ENCODE measurements at places on chromosomes 5 and 9.

DNA sequence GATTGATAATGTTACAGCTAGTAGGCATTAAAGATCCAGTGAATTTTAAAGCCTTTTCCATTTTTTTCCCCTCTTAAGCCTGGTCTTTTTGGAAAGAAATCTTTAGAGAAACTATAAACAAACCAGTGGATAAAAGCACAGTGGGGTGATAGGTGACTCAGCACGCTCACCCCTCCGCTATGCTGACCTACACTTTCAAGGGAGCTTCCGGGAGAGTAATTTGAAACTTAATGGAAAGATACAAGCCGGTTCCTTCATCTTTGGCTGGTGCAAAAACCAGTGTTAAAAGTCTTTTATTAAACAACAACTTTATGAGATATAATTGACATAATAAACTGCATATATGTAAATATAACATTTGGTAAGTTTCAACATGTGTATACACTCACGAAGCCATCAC is 27.0 kb upstream of the ALDOB start:
- DNase-seq: peak; percentile 68

DNA sequence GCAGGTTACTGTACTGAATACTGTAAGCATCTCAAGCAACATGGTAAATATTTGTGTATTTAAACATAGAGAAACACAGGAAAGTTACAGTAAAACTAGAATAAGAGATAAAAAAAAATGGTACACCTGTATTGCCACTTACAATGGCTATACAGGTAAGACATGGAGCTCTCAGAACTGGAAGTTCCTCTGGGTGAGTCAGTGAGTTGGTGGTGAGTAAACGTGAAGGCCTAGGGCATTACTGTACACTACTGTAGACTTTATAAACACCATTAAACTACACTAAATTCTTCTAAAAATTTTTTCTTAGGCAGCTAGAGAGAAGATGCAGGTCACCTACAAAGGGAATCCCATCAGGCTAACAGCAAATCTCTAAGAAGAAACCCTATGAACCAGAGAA is 872.9 kb downstream of the TAF11L14 start:
- no peak for DNase-seq

DNA sequence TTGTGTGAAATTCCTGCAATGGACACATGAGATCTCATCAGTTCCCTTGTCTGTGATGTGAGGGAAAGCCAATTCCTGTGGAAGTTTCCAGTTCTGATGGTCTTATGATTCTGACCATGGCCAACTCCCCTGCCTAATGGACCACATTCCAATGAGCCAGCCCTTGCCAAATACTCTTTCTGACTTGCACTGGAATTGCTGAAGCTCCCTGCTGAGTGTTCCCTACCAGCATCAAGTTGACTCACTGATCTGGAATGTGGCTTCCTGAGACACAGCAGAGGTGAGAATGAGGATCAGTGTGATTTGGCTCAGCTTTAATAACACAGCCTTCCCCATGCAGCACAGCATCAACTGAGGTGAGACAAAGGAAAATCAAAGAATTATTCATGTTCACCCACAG is 427.8 kb downstream of the KDM4C start:
- peak; percentile 75 for DNase-seq

GRCh38 chr9:125867751-125868415 is 120.7 kb downstream of the PBX3 start:
- no peak for DNase-seq

GRCh38 chr5:106601620-106602019 is 1069.1 kb downstream of the EFNA5 start:
- DNase-seq: no peak

GRCh38 chr9:120985819-120986222 is 59.2 kb upstream of the TRAF1 start:
- peak; percentile 77 for DNase-seq

GRCh38 chr5:134129411-134130238 is 15.1 kb downstream of the TCF7 start:
- DNase-seq: no peak
